ENCODE measurements at places on chromosomes 3 and 15.
A peak's percentile ranks its signal among the peaks of the same experiment; 100 is the strongest.

DNA sequence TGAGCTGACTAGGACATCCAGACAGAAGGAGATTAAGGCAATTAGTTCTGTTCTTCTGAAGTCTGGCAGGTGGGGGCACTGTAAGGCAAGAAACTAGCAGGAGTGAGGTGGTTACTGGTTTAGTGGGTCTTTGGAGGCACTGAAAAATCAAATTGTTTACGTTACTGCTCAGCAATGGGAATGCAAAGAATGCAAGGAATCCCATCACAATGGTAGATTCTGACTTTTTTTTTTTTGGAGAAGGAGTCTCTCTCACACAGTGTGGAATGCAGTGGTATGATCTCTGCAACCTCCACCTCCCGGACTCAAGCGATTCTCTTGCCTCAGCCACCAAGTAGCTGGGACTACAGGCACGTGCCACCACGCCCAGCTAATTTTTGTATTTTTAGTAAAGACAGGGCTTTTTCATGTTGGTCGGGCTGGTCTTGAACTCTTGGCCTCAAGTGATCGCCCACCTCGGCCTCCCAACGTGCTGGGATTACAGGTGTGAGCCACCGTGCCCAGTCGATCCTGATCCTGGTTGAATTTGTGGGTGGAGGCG is 16.4 kb downstream of the FAM107A start:
- peaks cover 6% of the 10 kb centered on the region for H3K4me1 ChIP-seq
- no peak for DNase-seq

DNA sequence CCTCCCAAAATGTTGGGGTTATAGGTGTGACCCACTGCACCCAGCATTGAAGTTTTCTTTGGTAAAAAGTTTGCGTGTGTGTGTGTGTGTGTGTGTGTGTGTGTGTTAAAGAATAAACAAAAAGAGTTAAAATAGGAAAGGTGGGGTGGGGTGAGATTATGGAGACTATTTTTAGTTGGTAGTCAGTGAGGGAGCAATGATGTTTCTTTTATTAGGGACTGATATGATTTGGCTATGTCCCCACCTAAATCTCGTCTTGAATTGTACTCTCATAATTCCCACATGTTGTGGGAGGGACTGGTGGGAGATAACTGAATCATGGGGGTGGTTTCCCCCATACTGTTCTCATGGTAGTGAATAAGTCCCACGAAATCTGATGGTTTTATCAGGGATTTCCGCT is 92.2 kb downstream of the CGNL1 start:
- H3K27me3 ChIP-seq = no peaks in the 10 kb centered on the region
- H3K36me3 ChIP-seq = no peaks in the 10 kb centered on the region
- no peak overlapping the region for H3K27ac ChIP-seq
- no peak for DNase-seq

DNA sequence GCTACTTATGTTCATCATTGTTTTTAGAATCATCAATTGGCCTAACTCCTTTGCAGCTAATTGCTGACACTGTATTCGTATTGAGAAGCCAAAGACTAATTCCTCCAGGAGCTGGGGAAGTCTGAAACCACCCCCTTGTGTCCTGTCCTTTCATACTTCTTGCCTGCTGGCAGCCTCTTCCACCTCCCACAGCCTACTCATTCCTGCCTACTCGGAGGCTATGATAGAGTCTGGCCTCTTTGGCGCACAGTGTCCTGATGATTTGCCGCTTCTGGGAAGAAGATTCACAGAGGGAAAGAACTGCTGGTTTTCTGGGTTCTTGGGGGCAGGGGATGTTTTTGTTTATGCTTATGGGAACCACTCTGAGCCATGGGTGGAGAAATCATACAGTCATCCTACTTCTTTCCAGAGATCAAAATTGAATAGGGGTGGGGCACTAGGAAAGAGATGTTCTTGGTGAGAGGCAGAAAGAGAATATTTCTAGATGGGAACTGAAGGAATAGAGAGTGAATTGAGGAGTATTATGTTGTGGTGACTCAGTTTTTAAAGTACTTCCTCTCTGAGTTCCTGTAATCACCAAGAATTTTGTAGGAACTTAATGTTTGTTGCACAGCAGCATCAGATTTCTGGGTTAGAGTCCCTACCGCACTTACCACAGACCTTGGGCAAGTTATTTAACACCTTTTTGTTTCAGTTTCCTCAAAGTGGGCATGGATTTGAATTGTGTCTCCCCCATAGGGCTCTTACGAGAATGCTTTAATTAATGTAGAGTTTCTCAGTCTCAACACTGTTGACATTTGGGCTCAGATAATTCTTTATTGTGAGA is 22.1 kb upstream of the SCAANT1 start:
- peaks cover 41% of the 10 kb centered on the region for H3K4me1 ChIP-seq
- peaks cover 4% of the 10 kb centered on the region for H3K36me3 ChIP-seq
- no peak overlapping the region for H3K27ac ChIP-seq
- DNase-seq = no peak
- H3K4me3 ChIP-seq = no peak overlapping the region
- no peaks in the 10 kb centered on the region for H3K27me3 ChIP-seq

- peaks cover 56% of the 10 kb centered on the region for H3K4me1 ChIP-seq
- peak; percentile 42 for DNase-seq
- no peaks in the 10 kb centered on the region for H3K27me3 ChIP-seq
- no peak overlapping the region for H3K27ac ChIP-seq
- peaks cover 25% of the 10 kb centered on the region for H3K36me3 ChIP-seq
Observed at GRCh38 chr3:50123394-50124051, 31.6 kb upstream of the SEMA3F start.

DNA sequence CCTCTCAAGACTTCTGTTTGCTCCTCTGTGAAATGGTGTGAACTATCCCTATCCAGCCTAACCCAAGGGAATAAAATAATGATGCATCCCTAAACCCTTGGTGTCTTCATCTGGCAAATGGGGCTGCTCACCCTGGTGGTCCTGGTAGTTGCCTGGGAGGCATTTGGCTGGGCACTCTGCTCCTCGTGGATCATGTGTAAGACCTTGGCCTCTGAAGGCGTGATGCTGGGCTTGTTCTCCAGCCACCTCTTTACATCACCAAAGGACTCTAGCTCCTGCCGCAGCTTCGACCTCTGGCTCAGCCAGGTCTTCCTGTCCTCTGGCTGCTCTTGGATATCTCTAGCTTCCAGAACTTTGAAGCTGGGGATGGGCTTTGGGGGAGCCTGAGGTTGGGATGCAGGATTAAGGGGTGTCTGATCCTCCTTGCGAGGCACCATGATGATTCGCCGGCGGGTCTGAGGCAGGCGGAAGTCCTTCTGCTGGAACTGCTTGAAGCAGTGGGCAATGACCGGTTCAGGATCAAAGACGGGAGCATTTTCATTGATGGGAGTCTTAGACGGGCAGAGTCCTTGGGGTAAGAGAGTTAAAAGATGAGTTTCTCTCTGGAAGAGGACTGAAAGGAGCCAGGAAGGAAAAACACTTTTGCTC is 7.1 kb downstream of the EFCAB12 start:
- peak; percentile 72 for DNase-seq
- H3K27me3 ChIP-seq = no peaks in the 10 kb centered on the region
- H3K4me1 ChIP-seq = no peaks in the 10 kb centered on the region

- peaks cover 6% of the 10 kb centered on the region for H3K4me1 ChIP-seq
- no peak overlapping the region for H3K4me3 ChIP-seq
- H3K36me3 ChIP-seq = no peaks in the 10 kb centered on the region
- H3K27me3 ChIP-seq = no peaks in the 10 kb centered on the region
Observed at GRCh38 chr3:36730966-36731365, 33.4 kb downstream of the DCLK3 start.

- no peaks in the 10 kb centered on the region for H3K4me1 ChIP-seq
- H3K27ac ChIP-seq = no peak overlapping the region
- H3K27me3 ChIP-seq = no peaks in the 10 kb centered on the region
- no peak for DNase-seq
- no peaks in the 10 kb centered on the region for H3K36me3 ChIP-seq
- H3K4me3 ChIP-seq = no peak overlapping the region
Observed at GRCh38 chr15:45892182-45892581, 257.4 kb downstream of the SQOR start.

DNA sequence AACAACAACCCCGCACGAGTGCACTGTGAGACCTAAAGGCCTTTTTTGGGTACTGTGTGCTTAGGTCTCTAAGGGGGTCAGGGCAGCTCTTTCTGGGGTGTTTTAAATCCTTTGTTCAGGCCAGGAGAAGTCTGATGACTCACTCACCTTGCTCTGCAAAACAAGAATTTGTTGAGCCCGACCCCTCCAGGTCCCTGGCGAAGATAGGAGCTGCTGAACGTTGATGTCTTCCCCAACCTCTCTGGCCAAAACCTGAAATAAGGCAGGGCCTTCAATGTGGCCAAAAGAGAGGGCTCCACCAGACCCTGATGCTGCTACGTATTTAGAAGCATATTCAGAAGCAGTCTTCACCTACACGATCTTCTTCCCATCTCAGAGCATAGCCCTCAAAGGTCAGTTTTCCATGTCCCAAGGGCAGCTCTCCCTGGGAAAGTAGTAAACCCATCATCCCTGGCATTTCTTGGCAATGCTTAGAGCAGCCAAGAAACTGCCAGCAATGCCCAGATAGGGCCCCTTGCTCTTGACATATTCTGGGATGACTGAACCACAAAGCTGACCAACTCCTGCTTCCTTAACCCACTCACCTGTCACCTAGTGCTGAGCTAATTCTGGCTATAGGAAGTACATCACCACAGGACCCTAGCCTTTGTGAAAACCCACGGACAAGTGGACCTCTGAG is 27.1 kb downstream of the CCDC13 start:
- H3K27me3 ChIP-seq = no peaks in the 10 kb centered on the region
- peak; percentile 68 for DNase-seq
- H3K27ac ChIP-seq = peak overlapping the region; percentile 66
- H3K4me1 ChIP-seq = peaks cover 26% of the 10 kb centered on the region
- no peak overlapping the region for H3K4me3 ChIP-seq
- H3K36me3 ChIP-seq = no peaks in the 10 kb centered on the region

GRCh38 chr3:10945683-10946287 is 46.8 kb upstream of the SLC6A1 start:
- no peak overlapping the region for H3K4me3 ChIP-seq
- no peak overlapping the region for H3K27ac ChIP-seq
- H3K4me1 ChIP-seq = no peaks in the 10 kb centered on the region
- H3K27me3 ChIP-seq = peaks cover 25% of the 10 kb centered on the region
